Cortex of kidney (tissue), 1 donor: ENCODE measurements at places on chromosomes 5 and 9.

DNA sequence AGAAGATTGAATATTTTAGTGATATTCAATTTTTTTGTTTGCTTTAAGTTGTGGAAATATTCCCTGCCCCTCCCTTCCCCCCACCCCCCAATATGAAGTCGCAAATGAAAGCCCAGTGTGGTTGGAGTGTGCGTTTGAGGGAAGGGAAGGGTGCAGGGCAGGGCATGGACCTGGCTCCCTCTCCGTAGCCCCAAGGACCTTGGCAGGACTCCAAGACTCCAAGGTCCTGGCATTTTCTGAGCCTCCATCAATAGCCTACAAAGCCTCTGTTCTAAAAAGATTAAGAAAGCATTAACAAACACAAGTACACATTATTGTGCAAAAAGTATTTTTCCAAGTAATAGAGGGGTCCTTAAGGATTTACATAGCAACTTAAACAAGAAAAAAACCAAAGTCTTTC is 38.8 kb upstream of the PTPN3 start:
- no peak for DNase-seq

GRCh38 chr5:5352675-5353074 is 69.8 kb upstream of the ICE1 start:
- no peak for DNase-seq

DNA sequence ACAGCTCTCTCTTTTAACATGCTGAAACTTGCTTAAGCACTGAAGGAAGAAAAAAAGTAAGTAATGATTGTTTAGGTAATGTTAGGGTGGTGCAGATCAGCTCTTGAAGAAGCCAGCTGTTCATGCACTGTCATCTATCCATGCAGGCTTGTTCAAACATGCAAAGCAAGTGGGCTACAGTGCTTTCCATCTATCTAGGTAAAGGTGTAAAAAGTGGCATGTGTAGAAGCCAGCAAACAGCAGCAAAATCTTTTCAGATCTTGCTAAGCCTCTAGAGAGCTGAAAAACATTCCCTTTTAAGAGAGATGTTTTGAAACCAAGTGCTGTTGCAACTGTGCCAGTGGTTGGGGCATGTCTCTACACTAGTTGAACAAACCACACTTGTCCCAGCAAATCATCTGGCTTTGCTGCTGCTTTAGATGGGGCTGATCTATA is 214.4 kb downstream of the EFNA5 start:
- DNase-seq = no peak

DNA sequence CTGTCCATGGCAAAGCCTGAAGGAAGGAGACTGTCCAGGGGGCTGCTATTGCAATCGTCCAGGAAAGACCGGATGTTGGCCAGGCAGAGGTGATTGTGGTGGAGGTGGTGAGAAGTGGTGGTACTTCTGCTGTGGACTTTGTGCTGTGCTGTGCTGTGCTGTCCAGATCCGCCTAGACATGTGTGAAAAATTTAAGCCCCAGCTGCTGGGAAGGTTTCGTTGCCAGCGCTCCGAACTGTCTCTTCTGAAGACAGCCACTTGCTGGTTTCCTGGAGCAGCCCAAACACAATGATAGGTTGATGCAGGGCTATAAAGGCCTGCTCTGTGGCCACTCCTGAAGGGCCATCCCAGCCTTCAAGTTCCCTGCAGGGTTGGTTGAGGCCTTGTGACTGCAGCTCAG is 223.0 kb upstream of the MPDZ start:
- no peak for DNase-seq

GRCh38 chr9:114000671-114001409 is 77.3 kb downstream of the AMBP start:
- DNase-seq = no peak

GRCh38 chr5:159777049-159777660 is 139.1 kb upstream of the ADRA1B start:
- no peak for DNase-seq

- no peak for DNase-seq
Measured at GRCh38 chr5:140548300-140548688, 832 bp downstream of the EIF4EBP3 start.

- no peak for DNase-seq
Measured at GRCh38 chr9:126393876-126394275, 67.2 kb downstream of the MVB12B start.

- DNase-seq = no peak
Measured at GRCh38 chr5:73215891-73216610, 43.1 kb downstream of the TMEM174 start.

DNA sequence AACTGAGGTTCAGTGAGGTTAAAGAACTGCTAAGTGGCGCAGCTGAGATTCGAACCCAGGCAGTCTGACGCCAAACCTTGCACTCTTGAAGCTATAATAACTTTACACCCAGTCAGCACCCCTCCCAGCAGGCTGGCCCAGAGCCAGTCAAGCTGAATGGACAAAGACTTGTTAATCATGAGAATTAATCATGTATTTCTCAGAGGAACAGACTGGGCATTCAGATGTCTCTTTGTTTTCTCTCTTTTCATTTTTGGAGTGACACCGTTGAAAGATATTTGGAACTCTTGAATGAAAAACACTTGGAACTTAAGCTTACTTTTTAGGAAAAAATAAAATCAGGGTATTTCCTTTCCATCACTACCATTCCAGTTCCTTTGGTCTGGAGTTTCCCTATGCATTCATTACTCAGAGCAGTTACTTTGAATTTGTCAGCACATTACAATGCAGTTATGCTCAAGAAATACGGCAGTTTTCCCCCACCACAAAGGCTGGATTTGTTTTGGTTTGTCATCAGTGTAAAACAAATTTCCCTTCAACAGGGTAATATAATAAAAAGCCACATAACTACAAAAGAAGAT is 22.6 kb upstream of the MAMDC2 start:
- DNase-seq = no peak

DNA sequence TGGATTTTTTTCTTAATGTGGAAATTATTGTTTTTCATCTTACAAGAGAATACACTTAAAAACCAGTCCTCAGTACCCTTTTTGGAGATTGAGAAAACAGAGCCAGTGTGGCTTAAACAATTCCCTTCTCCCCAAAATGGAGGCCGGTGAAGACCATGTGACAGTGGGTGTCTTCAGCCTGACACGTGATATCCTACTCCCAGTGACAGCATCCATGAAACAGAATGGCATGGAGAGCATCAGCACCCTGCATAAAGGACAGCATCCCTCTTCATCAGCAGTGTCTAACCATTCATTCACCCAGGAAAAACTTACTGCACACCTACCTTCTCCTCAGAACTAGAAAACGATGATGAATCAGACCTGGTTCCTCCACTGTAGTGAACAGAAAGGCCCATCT is 103.4 kb upstream of the RAI14 start:
- no peak for DNase-seq

DNA sequence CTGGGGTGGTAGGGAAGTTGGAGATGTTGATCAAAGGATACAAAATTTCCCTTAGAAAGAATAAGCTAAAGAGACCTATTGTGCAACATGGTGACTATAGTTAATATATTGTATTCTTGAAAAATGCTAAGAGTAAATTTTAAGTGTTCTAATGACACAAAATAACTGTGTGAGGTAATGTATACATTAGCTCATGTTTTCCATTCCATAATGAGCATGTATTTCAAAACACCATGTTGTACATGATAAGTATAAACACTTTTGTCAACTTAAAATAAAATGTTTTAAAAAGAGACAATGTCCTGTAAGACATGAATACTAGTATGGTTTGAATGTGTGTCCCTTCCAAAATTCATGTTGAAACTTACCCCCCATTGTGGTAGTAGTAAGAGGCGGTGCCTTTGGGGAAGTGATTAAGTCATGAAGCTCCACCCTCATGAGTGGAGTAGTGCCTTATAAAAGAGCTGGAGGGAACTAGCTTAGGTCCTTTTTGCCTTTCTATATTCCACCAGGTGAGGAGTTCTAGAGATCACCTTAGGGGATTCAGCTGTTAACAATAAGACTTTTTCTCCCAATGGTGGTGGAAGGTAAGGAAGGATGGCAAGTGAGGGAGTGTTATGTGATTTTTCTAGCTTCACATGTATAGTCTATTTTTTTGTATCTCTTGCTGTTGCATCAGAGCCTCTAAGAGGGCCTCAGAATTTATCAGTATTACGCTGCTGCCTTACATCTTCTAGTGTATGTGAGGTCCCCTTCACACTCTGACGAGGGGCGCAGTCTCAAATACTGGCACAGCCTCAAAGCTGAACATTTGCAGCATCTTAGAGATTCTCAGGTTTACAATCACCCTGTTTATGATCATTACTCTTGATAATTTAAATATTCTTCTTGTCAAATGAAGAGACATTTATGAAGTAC is 94.9 kb upstream of the NREP start:
- no peak for DNase-seq

- no peak for DNase-seq
Measured at GRCh38 chr5:57719216-57719615, 236.6 kb upstream of the ACTBL2 start.

GRCh38 chr5:30401479-30402058 is 791.9 kb upstream of the CDH6 start:
- DNase-seq = no peak

- no peak for DNase-seq
Measured at GRCh38 chr9:76219560-76220151, 174.6 kb downstream of the RFK start.

DNA sequence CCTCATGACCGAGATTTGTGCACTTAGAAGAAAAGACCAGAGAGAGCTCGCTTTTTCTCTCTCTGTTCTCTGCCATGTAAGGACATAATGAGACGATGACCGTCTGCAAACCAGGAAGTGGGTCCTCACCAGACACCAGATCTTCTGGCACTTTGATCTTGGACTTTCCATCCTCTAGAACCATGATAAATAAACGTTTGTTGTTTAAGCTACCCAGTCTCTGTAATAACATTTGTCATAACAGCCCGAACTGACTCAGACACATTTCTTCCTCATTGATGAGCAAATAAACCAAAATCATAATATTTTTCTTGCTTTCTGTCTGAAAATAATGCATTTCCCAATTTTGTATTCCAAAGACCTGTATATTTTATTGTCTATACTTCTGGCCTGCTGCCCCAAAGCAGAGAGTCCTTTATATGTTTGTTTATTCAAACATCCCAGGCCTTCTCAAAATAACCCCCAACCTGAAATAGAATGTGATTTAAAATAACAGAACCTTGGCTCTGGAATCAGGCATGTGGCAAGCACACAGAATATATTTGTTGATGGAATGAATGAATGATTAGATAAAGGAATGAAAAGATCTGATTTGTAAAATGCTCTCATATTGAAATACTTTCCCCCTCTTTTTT is 396.5 kb downstream of the ADGRV1 start:
- DNase-seq = no peak

GRCh38 chr5:1915316-1915715 is 32.6 kb upstream of the IRX4 start:
- DNase-seq = no peak

GRCh38 chr5:139636207-139636792 is 11.8 kb upstream of the CXXC5 start:
- no peak for DNase-seq

DNA sequence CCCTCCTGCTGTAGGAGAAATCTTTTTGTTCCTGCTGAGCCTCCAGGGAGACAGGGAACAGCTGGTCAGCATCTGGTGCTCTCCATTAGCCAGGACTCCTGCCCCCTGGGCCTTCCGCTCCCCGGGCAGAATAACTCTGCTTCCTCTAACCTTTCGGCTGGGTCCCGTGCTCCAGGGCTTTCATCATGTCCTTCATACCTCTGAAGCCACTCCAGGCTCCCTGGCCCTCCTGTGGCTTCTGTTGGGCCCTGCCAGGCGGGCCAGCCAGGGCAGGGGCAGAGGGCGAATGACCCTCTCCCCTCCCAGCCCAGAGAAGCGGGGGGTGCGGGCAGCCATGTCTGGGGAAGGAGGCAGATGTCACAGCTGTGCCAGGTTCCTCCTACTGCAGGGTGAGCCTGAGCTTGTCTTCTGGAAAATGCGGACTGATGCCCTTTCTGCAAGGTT is 81.7 kb upstream of the LMX1B start:
- DNase-seq = no peak

DNA sequence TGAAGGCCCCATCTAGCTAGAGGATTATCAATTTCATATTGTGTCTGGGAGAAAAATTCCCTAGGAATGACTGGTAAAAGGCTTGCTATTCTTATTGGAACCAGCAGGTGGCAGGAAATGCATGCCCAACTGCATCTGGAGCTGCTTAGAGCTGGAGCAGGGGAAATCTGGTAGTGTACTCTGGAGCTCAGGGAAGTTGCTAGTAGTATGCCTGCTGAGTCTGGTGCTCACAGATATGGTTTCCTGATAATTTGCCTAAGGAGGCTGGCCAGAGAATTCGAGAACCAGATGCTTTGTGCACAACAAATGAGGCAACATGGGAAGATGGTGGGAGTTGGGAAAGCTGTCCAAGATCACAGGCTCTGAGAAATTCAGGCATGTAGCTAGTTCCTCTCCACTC is 53.7 kb downstream of the G3BP1 start:
- DNase-seq = no peak

DNA sequence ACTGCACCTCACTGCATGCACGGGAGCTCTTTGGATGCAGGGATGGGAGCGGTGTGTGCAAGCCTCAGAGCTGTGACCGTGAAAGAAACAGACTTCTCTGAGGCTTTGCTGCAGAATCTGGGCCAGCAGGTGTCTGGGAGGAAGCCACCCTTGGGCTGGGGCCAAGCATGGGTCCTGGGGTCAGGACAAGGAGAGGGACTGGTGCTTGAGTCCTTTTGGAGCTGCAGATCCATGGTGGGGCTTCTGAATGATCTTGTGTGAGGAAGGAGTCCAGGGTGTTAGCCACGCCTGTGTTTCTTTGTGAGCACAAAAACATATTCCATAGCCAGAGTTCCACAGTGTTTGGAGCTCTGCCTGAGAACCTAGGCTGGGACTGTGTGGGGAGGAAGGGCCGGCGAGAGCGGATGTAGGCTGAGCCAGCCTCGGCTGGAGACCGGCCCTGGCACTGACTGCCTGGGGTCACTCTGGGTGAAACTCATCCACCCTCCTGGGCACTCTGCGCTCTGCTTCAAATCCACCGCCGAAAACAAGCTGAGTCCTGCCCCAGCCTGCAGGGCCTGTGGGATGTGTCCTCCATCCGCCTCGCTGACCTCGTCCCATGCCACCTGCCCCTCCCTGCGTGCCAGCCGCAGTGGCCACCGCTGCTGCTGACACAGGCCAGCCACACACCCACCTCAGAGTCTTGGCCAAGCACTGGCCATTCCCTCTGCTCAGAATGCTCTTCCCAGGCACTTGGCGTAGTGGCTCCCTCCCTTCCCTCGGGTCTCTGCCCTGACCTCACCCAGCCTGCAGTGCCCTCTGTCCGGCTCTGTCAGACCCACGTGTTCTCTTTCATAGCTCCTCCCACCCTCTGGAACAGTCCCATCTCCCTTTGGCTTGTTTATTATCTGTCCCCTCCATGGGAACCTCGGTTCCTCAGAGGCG is 26.7 kb downstream of the ERGIC1 start:
- DNase-seq = no peak
